Mucosa of gallbladder (tissue), 1 donor: ENCODE measurements at places on chromosomes 11 and 22.

- no peak for DNase-seq
These were observed 1158.5 kb downstream of the JRKL start for GRCh38 chr11:97548280-97548679.

GRCh38 chr11:21121991-21122390 lies 452.6 kb downstream of the NELL1 start:
- DNase-seq = no peak

- DNase-seq = no peak
These were observed 75.9 kb downstream of the FAM83F start for GRCh38 chr22:40070701-40071100.

- DNase-seq = no peak
These were observed 13.8 kb upstream of the SPDYC start for GRCh38 chr11:65156256-65156655.

- peak; percentile 48 for DNase-seq
These were observed 69.7 kb downstream of the PRSS23 start for GRCh38 chr11:86869966-86870570.

DNA sequence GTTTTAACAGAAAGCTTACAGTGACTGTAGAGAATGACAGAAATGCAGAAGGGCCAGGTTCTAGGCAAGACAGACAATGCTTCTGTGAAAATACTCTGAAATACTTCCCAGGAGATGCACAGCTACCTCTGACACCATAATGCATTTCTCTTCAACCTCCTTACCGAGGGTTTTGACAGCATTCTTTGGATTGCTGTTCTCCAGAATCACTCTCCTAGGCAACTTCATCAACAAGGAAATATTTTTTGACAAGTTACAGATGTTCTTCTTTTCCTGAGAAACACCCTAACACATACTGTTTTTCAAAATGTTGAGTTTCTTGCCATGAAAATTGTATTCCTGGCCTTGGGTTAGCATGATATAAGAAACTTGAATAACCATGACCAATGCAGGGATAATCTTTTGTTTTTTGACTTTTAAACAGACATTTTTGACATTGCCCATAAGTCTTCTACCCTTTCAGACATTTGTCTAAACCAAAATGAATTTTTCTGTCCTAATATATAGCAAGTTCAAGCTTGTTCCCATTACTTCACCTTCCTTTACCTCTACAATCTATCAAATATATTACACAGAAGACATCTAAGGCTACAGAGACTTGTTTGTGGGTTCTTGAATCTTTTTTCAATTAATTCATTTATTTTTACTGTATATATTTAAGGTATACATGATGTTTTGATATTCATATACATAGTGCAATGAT lies 108.1 kb downstream of the CCDC34 start:
- DNase-seq = no peak

DNA sequence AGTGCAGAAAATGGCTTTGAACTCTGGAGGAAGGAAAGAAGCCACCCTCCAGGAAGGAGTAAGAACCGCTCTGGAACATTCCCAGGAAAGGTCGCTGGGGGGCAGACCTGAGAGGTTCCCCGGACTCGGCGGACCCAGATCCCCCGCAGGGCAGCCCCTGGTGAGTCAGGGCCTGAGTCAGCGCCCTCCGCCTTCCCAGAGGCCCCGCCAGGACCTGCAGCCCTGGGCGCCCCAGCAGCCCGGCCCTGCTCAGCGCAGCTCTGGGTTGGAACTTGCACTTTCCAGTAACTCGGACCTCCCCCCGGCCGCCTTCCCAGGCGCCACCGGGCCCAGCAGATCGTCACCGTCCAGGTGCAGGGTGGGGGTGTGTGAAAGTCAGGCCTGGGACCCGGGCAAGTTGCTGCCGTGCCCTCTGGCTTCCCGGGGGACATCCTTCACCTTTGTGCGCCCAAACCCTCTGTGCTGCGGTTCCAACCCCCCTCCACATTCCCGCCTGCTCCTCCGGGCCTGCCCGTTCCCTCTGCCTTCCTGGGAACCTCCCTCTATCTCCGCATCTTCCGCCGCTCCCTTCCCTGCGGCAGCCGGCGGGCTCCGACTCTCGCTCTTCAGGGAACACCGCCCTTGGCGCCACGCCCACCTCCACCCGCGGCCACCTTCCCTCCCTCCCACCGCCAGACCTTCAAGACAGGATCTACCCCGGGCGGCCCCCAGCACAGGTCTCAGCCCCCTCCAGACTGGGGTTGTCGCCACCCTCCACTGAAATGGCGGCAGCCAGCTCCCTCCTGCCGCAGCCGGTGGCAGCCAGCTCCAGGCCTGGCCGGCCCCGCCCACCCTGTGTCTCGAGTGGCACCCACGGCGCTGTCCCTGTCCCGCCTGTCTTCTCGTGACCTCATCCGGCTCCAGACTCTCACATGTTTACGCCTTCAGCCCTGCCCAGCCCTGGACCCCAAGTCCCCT lies 36.8 kb upstream of the WNT7B start:
- DNase-seq = peak; percentile 92

GRCh38 chr11:96306933-96307775 lies 35.8 kb downstream of the MAML2 start:
- peak; percentile 91 for DNase-seq

DNA sequence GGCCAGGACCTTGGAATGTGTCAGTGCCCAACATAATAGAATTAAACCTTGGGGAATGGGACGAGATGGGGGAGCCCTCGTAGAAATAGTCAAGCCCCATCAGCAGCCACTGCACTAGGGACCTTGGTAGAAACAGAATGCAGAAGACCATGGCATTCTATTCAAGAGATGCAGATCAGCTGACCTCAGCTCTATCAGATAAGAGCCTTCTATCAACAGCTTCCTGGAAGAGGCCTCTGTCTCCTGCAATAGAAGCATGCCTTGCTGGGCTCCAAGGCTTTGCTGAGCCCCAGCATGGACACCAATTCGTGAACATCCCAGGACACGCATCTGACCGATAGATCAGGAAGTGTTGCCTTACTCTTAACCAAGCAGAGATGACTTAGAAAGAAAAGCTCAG lies 27.5 kb upstream of the FLI1 start:
- no peak for DNase-seq

GRCh38 chr11:70558681-70559080 lies 160.4 kb downstream of the CTTN start:
- no peak for DNase-seq

DNA sequence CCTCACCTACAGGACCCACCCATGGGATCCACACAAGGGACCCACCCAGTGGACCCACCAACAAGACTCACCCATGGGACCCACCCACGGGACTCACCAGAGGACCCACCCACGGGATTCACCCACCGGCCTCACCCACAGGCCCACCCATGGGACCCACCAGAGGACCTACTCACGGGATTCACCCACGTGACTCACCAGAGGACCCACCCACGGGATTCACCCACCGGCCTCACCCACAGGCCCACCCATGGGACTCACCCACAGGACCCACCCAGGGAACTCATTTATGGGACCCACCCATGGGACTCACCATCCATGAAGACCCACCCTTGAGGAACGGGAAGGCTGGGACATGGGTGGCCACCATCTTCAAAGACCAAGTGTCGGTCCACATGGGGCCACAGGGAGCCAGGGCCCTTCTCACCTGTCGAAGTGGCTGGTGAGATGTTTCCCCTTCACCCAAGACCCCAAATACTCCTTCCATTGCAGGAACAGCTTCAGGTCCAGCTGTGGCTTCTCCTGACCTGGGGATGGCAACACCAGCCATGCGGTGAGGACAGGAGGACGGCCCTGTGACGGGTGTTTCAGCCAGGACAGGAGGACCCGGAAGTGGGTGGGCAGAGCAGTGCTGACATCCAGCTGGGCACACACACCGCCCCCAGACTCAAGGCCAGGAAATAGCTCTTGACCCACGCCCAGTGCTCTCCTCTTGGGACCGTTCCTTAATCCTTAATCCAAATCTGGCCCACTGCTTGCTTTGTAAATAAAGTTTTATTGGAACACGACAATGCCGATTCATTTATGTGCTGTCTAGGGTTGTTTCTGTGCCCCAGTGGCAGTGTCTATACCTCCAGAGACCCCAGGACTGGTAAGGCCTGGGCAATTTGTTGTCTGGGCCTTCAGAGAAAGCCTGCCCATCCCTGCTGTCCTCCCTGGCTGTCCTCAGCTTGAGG lies 1005.1 kb downstream of the BRD1 start:
- DNase-seq = no peak

GRCh38 chr11:15288863-15289262 lies 174.1 kb downstream of the INSC start:
- DNase-seq = no peak

- DNase-seq = no peak
These were observed at the start of gene PATE1 for GRCh38 chr11:125745979-125746378. PATE1 (plus strand) TSS chr11:125746279; CDS start chr11:125746305, 26 bp downstream.

GRCh38 chr11:65423516-65424204 lies 1.1 kb downstream of the NEAT1 start:
- no peak for DNase-seq

- no peak for DNase-seq
These were observed 5.9 kb upstream of the REXO2 start for GRCh38 chr11:114433376-114433775.

DNA sequence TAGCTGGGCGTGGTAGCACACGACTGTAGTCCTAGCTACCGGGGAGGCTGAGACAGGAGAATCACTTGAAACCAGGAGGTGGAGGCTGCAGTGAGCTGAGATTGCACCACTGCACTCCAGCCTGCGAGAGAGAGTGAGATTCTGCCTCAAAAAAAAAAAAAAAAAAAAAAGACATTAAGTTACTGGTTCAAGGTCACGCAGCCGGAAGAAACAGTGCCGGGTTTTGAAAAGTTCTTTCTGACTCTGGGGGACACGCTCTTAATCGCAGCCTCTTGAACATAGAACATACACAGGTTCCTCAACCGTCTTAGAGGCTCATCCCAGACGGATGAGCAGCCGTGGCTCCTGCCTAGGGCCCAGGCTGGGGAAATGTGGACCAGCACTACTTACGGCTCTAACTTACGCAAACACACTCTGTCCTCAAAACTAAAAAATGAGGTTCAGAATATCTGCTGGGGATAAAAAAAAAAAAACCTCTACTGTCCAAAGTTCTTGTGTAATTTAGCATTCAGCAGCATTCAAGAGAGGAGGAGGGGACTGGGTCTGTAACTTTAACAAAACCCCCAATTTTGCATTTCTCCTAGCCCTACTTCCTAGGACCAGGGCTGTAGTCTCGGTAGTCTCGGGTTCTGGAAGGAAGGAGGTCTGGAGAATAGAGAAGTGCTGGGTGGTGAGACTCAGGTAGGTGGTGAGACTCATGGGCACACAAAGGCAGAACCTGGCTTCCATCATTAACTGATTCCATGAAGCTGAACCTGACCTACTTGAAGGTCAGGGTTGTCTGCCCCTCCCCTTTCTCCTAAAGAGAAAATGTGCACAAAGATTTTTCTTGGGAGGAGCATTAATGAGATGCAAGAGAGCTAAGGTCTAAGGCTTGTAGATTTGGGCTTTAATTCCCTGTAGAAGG lies 6.0 kb downstream of the SPTBN2 start:
- no peak for DNase-seq

- DNase-seq = no peak
These were observed 19.6 kb downstream of the THAP12 start for GRCh38 chr11:76361374-76361773.

- DNase-seq = no peak
These were observed 36.4 kb downstream of the NRXN2 start for GRCh38 chr11:64686466-64687170.

GRCh38 chr11:111282562-111283075 lies 15.7 kb upstream of the POU2AF3 start:
- DNase-seq = no peak

DNA sequence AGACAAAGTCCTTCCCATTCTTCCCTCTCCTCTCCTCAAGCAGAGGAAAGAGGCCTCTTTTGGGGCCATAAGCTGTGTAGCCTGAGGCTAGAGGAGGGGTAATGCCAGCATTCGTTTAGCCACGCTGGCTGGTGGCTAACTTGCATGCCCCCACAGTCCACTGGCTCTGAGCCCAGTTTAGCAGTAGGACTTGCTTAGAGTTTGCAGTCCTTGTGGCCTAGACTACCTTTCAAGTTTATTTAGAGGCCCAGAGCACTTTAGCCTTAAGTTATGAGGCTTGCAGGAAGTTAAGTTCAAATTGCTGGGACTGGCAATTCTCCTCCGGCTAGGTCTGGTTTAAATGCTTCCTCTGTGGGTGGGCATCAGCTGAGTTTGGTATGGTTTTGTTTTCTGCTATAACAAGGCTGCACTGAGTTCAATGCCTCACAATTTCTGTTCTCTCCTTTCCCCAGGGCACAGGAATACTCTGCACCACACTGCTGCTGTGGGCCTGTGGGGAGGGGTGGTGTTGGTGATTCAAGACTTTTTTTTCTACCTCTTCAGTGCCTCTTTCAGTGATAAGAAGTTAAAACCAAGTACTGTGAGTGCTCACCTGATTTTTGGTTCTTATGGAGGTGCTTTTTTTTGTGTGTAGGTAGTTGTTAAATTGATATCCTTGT lies 281.0 kb upstream of the C11orf87 start:
- no peak for DNase-seq

- DNase-seq = peak; percentile 7
These were observed 148.7 kb upstream of the B3GAT1 start for GRCh38 chr11:134560566-134561330.

DNA sequence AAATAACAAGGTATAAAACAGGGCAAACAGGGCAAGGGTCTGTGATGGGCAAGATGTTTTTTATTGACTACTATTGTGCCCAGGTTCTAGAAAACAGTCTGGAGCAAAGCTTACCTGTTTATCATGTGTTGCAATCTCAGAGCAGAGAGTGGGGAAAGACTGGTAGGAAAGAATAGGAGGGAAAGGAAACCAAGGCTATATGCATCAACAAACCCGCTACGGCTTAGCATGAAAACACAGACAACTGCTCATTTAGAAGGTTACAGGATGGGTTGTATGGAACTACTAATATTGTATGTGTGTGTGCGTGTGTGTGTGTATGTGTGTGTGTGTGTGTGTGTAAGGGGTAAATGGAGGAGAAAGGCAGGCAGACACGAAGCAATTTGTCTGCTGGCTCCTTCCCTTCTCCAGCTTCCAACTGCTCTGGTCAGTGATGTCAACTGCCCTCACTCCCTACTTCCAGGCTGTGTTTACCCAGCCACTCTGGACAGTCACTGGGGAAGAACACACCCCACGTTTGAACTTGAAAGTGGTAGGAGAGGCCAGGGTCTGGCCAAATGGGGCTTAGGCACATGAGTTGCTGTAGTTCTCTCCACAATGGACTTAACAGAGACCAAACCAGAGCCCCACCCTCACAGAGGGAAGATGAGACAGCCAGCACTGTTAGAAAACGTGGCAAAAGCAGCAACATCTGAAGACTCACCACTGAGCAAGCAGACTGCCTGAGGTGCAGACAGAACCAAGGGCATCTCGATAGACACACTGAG lies 47.0 kb downstream of the GAB2 start:
- DNase-seq = no peak

DNA sequence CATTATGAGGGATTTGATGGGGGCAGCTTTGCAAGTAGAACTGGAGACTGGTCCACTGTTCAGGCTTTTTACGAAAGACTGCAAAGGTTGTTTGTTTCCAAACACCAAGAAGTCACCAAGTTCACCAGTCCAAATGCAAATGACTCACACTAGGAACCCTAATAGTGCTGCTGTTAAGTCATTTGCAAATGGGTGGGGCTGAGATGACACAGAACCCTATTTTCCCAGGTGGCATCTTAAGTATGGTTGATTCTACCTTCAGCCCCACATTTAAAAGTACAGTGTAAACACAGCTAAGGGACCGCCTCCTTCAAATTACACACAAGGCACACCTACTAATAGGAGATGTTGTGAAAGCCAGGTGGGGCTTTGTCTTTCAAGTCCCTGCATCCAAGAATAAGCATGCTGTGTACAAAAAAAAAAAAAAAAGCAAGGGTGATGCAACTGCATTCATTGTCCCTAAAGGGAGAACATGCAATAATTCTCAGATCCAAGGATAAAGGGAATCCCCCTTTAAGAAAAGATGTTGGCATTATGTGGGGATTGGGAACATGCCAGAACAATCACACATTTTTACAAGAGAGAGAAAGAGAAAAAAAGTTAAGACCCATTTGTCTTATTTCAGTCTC lies 27.3 kb downstream of the BDNF start:
- DNase-seq = no peak
